Activated CD8-positive, alpha-beta T cell treated with anti-CD3 and anti-CD28 coated beads, Interleukin-2, amount 10 ng/mL, durations not matched to agents 7 days and 5 days (primary cell): ENCODE measurements at places on chromosomes 6 and 20. TPM values are rescaled to one million over a fixed set of nuclear protein-coding genes. Genes with fewer than 3 reads are reported as not detected.

The MATN4 gene
- not detected for total RNA-seq

The IP6K3 gene
- total RNA-seq: not detected

The SMLR1 gene
- not detected for total RNA-seq

The C20orf202 gene
- not detected for total RNA-seq

The GPR6 gene
- not detected for total RNA-seq

The SIM1 gene
- total RNA-seq: not detected

The OR2B6 gene
- not detected for total RNA-seq

The ABHD16B gene
- total RNA-seq: not detected

The OPRM1 gene
- total RNA-seq: not detected

The C6orf15 gene
- total RNA-seq: not detected

The SOX4 gene
- 0.83 TPM for total RNA-seq

The DUSP15 gene
- not detected for total RNA-seq

The POLR1C gene
- 35.4 TPM for total RNA-seq

The SIGLEC1 gene
- total RNA-seq: not detected

The UBE2C gene
- 251 TPM for total RNA-seq

The TRIM15 gene
- not detected for total RNA-seq

The FOXP4 gene
- total RNA-seq: 7.1 TPM

The LY6G6C gene
- total RNA-seq: not detected

The PI3 gene
- not detected for total RNA-seq

The MEP1A gene
- not detected for total RNA-seq

The VGLL2 gene
- total RNA-seq: not detected

The TBXT gene
- total RNA-seq: not detected

The MCHR2 gene
- not detected for total RNA-seq

The ENPP4 gene
- 4.9 TPM for total RNA-seq

The C6orf52 gene
- 2.9 TPM for total RNA-seq

The EYS gene
- not detected for total RNA-seq

The OLIG3 gene
- total RNA-seq: 0.34 TPM

The CTAGE9 gene
- not detected for total RNA-seq

The PRND gene
- not detected for total RNA-seq

The EPPIN gene
- not detected for total RNA-seq
